ENCODE measurements at places on chromosomes 7 and 10.

- no peak for DNase-seq
Measured at GRCh38 chr10:128066870-128067382, 59.3 kb downstream of the MKI67 start.

DNA sequence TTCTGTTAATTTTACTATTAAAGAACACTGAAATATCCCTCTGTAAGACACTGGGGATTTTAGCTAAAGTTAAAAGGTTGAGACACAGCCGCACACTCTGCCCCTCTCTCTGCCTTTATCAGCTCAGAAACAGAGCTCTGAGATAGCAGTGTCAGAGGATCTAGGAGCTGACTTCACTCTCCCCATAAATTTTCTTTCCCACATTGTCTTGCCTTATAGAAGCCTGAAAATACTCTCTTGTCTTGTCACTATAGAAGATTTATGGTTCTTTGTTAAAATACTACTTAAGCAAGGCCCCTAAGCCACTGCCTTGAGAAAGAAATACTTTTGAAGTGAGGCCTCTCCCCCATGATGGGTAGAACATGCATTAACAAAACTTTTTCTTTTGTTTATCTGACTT is 105.7 kb upstream of the C10orf90 start:
- DNase-seq, result no peak

GRCh38 chr7:92798517-92799249 is 37.7 kb downstream of the CDK6 start:
- DNase-seq, result no peak

- peak; percentile 97 for DNase-seq
Measured at GRCh38 chr10:63666836-63667383, 145.7 kb downstream of the REEP3 start.

DNA sequence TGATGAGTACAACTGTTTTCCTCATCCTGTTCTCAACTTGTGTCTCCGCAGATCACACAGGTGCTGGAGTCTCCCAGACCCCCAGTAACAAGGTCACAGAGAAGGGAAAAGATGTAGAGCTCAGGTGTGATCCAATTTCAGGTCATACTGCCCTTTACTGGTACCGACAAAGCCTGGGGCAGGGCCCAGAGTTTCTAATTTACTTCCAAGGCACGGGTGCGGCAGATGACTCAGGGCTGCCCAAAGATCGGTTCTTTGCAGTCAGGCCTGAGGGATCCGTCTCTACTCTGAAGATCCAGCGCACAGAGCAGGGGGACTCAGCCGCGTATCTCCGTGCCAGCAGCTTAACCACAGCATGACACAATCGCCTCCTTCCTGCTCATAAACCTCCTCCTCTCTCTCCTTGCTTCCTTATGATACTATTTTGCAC is 126.7 kb upstream of the PRSS58 start:
- peak; percentile 46 for DNase-seq

- DNase-seq, result no peak
Measured at GRCh38 chr10:53489335-53490182, 717.0 kb upstream of the MBL2 start.

DNA sequence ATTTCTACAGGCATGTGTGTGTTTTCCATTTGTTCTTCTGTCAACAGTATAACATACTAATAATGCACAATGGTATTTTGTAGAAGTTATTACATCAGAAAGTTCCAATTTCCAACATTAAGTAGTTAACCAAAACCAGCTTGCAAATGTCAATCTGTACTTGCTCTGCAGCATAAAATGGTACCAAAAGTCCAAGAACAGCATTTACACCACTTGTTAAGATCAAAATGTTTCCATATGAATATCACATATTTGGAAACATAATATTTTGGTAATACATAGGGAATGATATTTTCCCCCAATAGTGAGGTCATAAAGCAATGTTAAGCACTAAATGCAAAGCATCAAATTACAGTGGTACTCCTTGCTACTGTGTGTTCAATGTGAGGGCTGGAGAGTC is 162.1 kb downstream of the ZNF438 start:
- DNase-seq, result no peak

- DNase-seq, result peak; percentile 45
Measured at GRCh38 chr10:3472287-3473051, 299.9 kb upstream of the PITRM1 start.

DNA sequence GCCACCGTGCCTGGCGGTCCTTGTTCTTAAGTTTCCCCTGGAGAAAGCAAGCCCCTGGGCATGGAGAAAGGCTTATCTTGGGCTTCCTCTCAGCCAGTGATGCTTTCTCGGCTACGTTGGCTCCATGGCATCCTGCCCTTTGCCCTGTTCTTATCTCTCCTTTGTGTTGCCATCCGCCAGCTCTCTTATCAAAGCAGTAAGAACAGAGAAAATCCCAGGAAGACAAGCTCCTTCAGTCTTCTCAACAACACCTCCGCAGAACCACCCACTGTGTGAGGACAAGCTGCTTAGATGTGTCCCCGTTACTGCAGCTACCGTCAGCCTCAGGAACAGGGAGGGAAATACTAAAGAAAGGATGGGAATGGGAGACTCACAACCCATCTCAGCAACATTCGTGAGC is 3.3 kb downstream of the PLEKHS1 start:
- DNase-seq, result no peak

- DNase-seq, result no peak
Measured at GRCh38 chr7:114472896-114473512, 58.4 kb downstream of the FOXP2 start.

- no peak for DNase-seq
Measured at GRCh38 chr10:121405096-121405495, 193.1 kb downstream of the FGFR2 start.

GRCh38 chr7:105664816-105665525 is 83.7 kb upstream of the EFCAB10 start:
- peak; percentile 72 for DNase-seq

DNA sequence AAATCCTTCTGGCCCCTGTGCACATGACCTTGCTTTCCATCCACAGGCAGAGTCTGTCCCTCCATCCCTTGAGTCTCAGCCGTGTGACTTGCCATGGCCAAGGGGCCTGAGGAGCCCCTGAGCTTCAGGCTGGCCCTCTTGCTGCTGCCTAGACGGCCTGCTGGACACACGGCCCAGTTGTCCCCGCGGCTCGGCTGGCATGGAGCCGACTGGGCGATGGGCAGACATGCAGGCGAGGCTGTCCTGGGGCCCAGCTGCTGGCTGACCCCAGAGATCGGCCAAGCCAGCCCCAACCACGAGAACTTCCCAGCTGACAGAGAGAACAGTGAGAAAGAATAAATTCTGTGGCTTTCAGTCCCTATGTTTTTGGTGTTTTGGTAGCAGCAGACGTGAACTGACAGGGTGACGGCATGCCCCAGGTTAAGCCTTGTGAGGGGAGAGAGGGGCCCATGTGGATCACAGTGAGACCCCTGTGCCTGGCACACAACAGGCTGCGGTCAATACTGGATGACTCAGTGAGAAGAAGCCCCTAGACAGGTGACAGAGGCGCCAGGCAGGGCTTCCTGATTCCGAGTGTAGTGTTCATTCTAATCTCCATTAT is 11.7 kb downstream of the PRKAG2 start:
- no peak for DNase-seq

DNA sequence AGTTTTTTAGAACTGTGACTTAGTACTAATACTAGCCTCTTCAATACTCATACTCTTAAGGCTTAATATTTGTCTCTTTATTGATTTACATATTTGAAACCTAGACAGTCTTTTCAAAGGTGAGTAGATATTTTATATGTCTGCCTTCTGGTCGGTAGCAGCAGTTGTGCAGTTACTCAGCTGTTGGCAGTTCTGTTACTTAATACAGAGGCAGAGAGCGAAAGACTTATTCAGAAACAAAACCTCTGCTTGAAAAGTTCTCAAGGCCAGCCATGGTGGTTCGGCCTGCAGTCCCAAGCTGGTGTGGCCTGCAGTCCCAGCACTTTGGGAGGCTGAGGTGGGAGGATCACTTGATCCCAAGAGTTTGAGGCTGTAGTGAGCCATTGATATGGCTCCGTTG is 84.2 kb downstream of the AUTS2 start:
- no peak for DNase-seq

- no peak for DNase-seq
Measured at GRCh38 chr10:87983716-87984115, 120.3 kb downstream of the PTEN start.

DNA sequence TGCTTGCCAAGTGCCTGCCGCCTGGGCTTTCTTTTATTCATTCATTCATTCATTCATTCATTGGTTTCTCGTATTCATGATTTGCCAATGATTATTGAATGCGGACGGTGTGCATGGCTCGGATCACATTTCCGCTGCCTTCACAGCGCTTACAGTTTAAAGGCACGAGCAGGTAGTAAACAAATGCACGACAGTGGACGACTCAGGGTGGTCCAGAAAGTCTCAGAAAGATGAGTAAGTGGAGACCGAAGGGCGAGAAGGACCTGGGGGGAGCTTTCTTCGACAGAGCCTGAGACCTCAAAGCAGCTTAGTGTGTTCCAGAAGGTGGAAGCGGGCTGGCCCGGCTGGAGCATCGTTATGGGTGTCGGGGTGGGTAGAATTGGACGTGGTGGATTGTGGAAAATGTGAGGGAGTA is 506 bp downstream of the MCM10 start:
- peak; percentile 3 for DNase-seq

GRCh38 chr7:96968981-96969380 is 36.4 kb upstream of the DLX6 start:
- no peak for DNase-seq

DNA sequence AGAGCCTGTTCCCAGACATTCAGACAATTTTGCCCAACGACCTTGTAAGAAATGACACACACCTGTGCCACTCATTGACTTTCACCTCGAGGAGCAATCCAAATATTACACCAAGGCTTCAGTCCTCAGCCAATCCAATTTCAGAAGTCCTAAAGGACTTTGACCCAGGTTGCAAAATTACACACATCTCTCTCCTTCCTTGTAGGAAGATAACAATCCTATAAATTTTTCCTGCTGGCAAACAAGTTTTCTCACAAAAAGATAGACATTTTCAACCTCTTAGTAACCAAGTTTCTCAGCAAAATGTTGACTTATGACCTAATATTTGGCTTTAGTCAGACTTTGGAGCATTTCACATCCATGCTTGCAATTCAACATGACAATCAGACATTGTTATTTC is 745.0 kb downstream of the GRID1 start:
- no peak for DNase-seq

GRCh38 chr10:71218046-71218650 is 5.8 kb downstream of the UNC5B start:
- peak; percentile 56 for DNase-seq

- DNase-seq, result no peak
Measured at GRCh38 chr7:132291481-132291880, 284.8 kb downstream of the PLXNA4 start.

DNA sequence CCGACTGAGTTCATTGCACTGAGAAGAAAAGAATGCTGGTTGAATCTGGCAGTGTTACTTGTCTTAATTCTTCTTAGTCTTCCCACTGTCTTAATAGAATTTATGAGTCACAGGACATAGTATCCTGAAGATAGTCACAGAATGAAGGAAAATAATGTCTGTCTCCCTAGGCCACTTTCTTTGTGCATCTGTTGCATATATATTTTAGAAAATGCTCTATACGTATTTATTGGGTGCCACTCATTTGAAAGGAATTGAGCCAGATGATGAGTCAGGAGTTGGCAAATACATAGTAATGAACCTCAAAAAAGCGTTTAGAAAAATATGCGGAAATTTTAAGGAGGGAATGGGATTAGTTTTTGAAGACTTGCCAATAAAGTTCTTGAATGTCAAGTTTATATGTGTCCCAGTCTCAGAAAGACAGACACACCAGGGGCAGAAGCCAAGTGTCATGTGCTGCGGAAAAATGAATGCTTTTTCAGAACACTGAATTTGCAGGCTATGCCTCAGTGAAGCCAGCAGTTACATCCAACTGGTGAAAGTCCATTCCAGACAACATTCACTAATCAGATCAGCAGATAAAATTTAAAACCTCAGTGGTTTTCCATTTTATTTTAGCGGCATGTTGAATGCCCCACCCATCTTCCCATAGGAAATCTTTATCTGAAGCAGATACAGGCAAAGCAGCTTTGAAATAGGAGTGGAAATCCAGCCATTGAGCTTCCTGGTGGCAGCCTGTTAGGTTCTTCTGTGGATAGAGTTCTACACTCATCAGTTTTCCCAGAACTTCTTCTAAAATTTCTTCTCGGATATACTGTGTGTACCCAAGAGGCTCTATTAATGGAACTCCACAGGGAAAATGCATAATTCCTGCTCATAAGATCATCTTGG is 308.4 kb downstream of the BICC1 start:
- peak; percentile 70 for DNase-seq

- DNase-seq, result no peak
Measured at GRCh38 chr10:115214829-115215228, 121.7 kb downstream of the ATRNL1 start.

- DNase-seq, result no peak
Measured at GRCh38 chr10:101065481-101066145, 3.8 kb downstream of the KAZALD1 start.

GRCh38 chr7:100212631-100213286 is 7.0 kb upstream of the PVRIG start:
- DNase-seq, result no peak

DNA sequence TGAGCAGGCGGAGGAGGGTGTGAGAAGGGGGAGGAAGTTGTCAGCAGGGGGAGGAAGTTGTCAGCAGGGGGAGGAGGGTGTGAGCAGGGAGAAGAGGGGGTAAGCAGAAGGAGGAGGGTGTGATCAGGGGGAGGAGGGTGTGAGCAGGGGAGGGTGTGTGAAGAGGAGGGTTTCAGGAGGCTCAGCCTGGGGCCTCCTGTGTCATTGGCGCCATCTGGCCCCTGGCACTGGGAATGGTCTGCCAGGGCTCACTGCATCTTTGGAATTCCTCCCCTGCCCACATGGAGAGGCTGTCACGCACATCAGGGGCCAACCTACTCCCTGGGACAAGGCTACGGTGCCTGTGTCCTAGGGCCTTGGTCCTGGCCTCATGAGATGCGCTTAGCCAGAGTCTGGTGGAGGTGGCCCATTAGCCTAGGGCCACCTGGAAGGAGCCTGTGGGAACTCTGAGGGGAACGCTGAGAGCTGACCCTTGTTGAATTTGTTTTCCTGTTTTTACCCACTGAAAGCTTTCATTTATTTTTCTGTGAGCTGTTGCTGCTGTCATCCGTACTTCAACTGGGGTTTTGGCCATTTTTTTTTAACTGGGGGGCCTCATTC is 18.0 kb downstream of the CAMK2B start:
- no peak for DNase-seq

- DNase-seq, result peak; percentile 42
Measured at GRCh38 chr7:28062197-28062991, 118.2 kb downstream of the JAZF1 start.

- DNase-seq, result no peak
Measured at GRCh38 chr10:130326954-130327353, 190.8 kb downstream of the GLRX3 start.

GRCh38 chr10:119289227-119289920 is 82.0 kb downstream of the GRK5 start:
- DNase-seq, result no peak

Data from astrocyte of the spinal cord (primary cell).